CD4-positive, alpha-beta T cell treated with Interferon alpha-2 for 1 hour (primary cell): ENCODE measurements at places on chromosomes 4 and X.

- DNase-seq: no peak
Measured at GRCh38 chrX:23434356-23434884, 99.8 kb downstream of the PTCHD1 start.

DNA sequence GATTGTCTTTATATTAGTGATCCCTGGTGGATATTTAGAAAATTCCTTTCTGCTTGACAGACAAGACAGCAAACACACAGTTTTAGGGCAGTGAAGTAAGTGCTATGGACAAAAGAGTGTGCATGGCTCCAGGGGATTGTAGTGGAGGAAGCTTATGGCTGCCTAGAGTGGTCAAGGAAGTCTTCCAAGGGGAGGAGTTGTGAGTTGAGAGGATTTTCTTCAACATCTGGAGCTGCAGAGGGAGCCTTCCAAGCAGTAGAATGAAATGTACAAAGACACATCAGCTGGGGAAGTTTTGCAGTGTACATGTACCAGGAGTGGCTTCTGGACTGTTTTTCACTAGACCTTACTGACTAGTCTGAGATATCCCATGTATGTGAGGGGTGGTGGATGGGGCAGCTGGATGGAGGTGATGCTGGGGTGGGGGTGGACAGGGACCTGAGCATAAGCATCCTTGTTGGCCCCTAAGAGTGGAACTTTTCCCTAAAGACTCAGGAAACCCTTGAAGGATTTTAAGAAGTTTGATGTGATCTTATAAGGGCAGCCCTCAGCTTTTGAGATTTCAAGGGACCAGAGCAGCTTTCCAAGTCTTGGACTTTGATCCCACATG, 160.5 kb upstream of the TAPT1 start:
- no peak for DNase-seq

- no peak for DNase-seq
Measured at GRCh38 chrX:72498782-72499181, 73.9 kb downstream of the HDAC8 start.

DNA sequence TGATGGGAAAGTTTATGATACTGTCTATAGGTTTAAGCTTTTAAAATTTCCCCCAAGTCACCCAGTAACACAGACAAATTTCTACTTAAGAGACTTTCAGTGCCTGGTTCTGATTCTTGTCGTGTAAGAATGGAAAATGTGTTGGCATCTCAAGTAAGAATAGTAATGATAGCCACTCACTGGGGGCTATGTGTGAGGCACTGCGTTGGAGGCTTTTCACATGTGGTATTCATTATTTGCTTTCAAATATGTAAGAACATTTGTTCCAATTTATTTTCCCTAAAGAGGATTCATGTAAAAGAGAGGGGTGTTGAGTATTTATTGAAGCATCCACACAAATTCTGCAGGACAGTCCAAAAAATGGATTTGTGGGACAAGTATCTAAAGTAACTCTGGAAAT, 143.6 kb downstream of the FNIP2 start:
- DNase-seq: no peak

DNA sequence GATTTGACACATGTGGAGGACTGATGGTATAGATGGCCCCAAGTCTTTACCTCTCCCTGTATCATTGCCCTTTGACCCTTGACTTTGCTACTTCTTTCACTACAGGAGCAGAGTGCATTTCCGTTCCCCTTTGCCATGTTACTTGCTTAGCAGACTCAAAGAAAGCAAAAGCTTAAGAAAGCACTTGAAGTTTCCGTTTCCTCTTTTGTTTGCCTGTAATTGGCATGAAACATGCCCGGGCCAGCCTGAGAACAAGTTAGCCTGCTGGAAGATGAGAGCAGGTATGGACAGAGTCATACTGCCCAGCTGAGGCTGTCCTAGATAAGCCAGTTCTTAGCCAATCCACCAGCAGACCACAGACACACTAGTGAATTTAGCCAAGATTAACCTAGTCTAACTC, 206.0 kb downstream of the BCOR start:
- DNase-seq: no peak

- DNase-seq: no peak
Measured at GRCh38 chr4:159175989-159176375, 73.1 kb downstream of the RAPGEF2 start.

DNA sequence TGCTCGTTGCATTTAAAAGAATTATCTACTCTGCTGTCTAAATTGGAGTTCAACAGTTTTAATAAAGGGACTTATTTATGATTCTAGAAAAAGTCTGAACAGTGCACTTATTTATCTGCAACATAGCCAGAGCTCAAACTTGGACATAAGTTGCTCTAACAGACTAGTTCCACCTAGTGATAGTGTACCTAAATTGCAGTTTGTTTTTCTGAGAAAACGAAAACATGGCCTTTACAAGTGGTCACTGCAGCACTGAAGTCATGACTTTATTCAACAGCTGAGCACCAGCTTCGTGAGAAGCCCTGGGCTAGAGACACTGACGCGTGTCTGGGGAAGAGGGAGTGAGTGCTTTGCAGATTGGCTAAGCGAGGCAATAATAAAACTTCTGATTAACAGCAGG, 77.3 kb upstream of the IGSF1 start:
- no peak for DNase-seq

DNA sequence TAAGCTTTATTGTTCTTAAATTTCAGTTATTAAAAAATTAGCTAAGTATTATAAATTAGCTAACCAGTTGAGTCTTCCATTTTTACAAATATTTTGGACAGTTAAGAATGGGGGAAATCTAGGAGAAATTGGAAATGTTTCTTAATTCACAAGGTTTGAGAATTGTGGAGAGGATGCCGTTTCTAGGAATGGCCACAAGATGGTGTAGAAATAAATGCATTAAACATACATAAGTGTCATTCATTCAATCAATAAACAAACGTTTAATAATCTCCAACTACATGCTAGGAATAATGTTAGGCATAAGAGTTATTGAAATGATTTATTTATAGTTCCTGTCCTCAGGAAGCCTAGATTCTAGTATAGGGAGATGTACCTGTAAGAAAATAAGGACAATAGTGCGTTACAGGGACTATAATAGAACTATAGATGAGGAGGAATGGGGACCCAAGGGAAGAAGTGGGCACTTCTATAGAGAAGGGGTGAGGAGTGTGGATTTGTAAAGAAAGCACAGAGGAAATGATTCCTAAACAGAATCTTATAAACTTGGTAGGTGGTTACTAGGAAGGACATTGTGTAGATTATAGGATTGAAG, 195.7 kb upstream of the ANK2 start:
- DNase-seq: no peak

DNA sequence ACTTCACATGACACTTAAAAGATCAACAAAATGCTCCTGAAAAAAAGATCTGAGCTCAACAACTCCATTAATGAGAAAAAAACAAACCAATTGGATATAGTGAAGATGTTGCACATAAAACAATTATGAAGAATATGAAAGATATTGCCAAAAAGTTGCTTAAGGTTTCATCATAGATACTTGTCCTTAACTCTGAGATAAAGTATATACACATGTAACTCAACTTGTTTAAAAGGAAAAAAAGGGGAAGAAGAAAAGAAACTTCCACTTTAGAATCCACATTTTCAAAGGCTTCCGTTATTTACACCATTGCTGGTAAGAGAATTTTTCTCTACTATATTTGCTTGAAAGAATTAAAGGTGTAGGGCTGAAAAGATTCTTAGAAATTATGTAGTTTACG, 2.7 kb downstream of the AFAP1 start:
- no peak for DNase-seq

- no peak for DNase-seq
Measured at GRCh38 chrX:23513121-23513520, 154.2 kb upstream of the PRDX4 start.

DNA sequence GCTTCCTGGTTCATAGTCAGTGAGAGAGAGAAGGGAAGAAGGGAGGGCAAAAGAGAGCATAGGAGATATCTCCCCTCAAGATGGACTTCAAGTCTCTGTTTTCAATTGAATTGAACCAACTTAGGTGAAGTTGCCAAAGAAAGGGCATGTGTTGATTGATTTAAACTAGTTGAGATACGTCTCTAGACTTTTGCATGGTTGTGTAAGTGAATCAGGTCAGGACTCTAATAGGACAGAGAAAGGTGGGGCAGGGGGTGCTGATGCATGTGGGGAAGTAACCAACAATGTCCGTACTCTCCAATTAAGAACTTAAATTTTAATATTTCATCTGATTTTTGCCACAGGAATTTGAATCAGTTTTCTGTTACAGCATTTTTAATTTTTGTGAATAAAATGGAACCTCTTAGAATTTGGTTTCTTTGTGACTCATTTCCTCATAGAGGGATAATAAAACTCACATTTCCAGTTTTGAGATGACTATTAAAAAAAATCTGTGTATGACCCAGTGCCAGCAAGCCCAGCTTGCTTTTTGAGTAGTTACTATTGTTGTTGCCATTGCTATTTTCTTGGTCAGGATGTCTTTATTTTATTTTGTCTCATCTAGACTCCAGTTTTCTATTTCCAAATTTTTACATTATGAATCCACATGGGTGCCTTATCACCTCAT, 37.3 kb downstream of the SLIT2 start:
- no peak for DNase-seq

DNA sequence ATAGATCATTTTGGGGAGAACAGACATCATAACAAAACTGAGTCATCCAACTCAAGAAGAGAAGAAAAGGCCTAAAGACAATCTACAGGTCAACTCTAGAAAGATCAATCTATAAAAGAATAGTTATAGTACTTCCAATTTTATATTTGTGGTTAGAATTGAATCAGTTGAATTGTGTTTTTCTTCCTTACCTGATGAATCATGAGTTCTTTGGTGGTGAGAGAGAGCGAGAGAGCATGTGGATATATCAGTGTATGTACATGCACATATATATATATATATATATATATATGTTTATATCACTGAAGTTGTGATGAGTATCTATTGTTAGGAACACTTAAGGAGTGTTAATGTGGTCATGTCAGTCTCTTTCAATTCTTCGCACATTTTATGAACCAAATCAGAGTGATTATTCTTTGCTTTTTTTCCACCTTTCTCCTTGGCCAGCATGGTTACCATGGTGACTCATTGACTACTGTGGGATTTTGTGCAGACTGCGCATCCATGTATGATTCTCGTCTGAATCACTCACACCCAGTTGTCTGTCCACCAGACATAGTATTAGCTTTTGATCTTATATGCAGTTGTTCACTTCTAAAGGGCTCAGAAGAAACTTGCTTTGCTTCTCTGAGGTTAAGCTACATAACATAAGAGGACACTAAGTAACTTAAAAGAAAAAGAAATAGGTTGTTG, 90.4 kb upstream of the RAB40AL start:
- DNase-seq: no peak

- no peak for DNase-seq
Measured at GRCh38 chr4:2246384-2247127, 4.6 kb upstream of the HAUS3 start.

DNA sequence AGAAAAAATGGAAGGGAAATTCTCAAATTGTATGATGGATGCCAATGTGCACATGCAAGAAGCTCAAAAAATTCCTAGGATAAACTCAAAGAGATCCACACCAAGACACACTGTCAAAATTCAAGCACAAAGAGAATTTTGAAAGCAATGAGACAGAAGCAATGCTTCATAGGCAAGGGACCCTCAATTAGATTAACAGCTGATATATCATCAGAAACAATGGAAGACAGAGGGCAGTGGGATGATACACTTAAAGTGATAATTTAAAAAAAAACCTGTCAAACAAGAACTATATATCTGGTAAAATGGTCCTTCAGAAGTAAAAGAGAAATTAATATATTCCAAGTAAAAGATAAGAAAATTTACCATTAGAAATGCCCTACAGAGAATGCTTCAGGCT, 306.3 kb upstream of the PCDH7 start:
- no peak for DNase-seq

GRCh38 chrX:17550011-17550410, 175.0 kb downstream of the NHS start:
- no peak for DNase-seq

DNA sequence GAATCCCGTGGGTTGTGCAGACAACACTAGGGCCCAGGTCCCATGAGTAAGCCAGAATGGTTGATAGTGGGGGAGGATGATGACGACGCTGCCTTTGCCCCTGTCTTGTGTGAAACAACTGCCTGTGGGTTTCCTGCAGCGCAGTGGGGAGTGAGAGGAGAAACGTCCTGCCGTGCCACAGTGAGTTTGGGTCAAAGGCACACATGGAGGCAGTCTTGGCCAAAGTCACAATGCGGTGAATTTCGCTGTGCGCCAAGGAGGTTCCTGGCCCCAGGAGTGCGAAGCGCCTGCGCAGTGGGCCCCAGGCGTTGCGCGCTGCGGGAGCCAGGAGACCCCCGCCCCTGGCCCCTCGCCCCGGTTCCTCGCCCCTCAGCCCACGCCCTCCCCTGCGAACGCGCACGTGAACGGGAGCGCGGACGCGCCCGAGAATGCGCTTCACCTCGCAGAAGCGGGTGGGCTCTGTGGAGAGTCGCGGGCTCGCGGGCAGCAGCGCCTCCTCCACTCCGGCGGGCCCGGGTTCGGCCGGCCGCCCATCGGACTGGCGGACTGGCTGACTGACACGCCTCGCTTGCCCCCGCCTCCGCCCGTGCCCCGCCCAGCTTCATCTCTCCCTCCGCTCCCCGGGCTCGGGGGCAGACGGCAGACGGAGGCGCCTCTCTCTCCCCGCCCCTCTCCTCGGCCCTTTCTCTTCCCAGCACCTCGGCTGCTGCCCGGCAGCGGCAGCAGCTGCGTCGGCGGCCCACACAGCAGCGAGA, at the start of gene NUDT10:
Gene NUDT10 (plus strand): TSS at position 635 of the 755 bp plus-strand sequence. CDS start 144 bp downstream, outside the sequence.
- no peak for DNase-seq

DNA sequence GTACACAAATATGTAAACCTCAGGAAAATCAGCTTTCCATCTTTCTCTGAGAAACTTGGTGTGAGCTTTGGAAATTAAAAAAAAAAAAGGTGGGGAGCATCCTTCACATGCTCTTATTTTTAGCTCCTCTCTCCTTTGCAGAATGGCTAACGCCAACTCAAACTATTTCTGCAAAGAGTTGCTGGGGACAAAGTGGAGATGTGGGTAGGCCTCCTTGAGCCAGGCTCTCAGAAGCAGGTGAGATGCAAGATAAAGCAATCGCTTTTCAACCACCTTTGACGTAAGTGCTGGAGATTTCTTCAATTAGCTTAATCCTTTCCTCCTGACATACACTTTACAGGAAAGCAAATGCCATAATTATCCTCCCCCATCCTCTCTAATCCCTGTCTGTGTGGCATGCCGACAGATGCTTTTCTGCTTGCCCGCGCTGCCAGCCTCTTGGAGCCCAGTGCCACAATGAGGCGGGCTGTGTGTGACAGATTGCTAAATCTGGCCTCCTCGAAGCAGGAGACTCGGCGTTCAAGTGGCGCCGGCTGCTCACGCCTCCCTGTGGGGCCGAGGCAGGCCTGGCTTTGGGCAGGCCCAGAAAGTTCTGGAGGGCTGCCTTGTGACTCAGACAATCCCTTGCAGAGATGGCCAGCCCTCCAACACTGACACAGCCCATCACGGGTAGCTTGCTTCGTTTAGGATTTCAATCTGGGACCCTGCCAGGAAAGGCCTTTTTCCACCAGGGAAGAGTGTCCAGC, 64.9 kb upstream of the SOD3 start:
- DNase-seq: no peak

- DNase-seq: no peak
Measured at GRCh38 chrX:1623691-1624090, 8.8 kb downstream of the ASMT start.

DNA sequence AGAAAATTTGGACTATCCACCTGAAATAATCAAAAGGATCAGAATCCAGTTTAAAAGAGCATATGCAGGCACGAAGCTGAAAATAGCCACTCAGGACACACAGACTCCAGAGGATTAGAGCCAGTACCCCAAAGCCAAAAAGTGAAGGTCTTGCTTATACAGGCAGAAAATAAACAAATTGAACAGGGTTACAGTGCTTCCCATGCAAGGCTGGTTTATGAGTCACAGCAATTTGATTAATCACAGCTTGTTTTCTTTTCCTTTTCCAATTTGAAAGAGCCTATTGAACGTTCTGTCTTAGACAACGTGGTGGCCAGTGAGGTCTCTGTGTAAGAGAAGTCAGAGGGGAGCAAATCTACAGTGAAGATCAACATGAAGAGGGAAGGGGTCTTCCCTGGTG, 10.2 kb downstream of the HGFAC start:
- DNase-seq: no peak
